Astrocyte (in vitro differentiated cells and primary cell): ENCODE measurements at places on chromosomes 16 and 17. TPM values are rescaled to one million over a fixed set of nuclear protein-coding genes. Genes with fewer than 3 reads are reported as not detected.

DNA sequence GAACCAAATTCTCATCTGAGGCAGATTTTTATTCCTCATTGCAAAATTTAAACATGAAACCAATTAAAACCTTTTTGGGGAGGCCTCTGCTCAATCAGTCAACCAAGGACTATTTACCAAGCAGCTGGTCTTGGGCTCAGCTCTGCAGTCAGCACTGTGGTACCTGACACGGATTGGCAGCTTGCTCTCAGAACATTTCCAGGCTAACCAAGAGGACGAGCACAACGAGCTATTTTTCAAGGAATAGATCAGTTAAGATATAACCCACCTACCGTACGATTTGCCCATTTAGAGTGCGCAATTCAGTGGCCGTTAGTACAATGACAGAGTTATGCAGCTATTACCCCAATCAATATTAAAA is 26.4 kb upstream of the KLHDC4 start:
- no peak for DNase-seq
- peaks cover 7% of the 10 kb centered on the region for H3K4me1 ChIP-seq
- no peaks in the 10 kb centered on the region for H3K27me3 ChIP-seq
- no peak overlapping the region for H3K4me3 ChIP-seq

- DNase-seq = no peak
- H3K4me1 ChIP-seq = no peaks in the 10 kb centered on the region
- no peaks in the 10 kb centered on the region for H3K36me3 ChIP-seq
- no peak overlapping the region for H3K4me3 ChIP-seq
Observed at GRCh38 chr16:87615621-87616041, 13.3 kb downstream of the JPH3 start.

The USP22 gene
- total RNA-seq = 243 and 266 TPM in 2 replicates

DNA sequence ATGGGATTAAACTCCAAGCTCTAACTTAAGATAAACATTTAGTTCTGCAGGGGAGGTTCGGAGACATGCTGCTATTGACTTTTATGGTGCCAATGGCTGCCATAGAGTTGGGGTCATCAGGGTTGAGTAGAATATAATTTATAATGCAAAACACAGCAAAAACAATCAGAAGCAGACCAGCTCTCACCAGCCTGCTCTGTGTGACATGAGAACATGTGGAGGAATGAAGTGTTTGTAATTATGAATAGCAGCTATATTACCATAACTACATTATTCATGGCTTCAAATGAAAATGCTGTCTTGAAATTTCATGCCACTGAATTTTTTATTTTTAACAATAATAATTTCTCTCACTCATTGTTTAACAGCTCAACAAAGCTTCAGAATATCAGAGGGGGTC is 645.6 kb upstream of the CDH8 start:
- no peak overlapping the region for H3K4me3 ChIP-seq
- H3K27me3 ChIP-seq = no peaks in the 10 kb centered on the region
- no peak for DNase-seq
- no peaks in the 10 kb centered on the region for H3K36me3 ChIP-seq

The WFDC1 gene
- 0.34 TPM in 1 of 2 replicates, not detected in the other for total RNA-seq

GRCh38 chr17:56185491-56186221 is 32.4 kb downstream of the ANKFN1 start:
- H3K27me3 ChIP-seq = no peaks in the 10 kb centered on the region
- H3K27ac ChIP-seq = peak overlapping the region; percentile 77
- DNase-seq = peak; percentile 73
